GM10248 (cell line): ENCODE measurements at places on chromosomes 2 and 18.

- peak; percentile 24 for DNase-seq
Measured at GRCh38 chr2:173354073-173354581, 545 bp upstream of the CDCA7 start.

GRCh38 chr2:60569680-60570111 is 16.2 kb upstream of the BCL11A start:
- no peak for DNase-seq

DNA sequence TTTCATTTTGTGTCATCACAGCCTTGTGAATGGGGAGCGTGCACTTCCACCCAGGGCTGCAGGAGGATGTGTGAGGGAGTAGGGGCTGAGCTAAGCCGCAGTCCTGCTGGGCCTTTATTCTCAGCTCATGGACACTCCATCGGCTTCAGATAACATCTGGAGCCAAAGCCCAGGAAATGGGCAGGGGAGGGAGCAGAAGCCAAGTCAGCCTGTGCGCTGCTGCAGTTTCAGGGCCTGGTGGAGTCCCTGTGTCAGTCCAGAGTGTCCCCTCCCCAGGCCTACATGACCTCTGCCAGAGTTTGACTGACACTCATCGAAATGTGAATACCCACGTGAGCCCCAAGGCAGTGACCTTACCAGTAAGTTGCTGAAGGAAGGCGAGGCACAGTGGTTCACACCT is 242.2 kb downstream of the LOXHD1 start:
- DNase-seq: no peak

DNA sequence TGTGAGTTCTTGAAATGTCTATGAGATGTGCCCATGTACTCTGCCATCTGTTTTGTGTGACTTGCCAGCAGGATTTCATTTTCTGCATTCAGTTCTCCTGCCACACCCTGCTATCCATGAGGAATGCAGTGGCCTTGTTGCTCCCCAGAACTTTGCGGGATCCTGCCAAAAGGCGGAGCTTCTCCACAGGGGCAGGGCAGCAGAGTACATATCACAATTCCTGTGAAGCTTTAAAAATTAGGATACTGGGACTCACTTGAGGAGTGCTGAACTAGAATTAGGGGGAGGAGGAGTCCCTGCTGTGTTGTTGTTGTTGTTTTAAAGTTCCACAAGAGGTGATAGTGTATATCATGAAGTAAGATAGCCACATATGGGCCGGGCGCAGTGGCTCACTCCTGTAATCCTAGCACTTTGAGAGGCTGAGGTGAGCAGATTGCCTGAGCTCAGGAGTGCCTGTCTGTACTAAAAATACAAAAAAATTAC is 76.4 kb downstream of the TANC1 start:
- no peak for DNase-seq

GRCh38 chr2:159065891-159066290 is 97.5 kb downstream of the TANC1 start:
- DNase-seq: no peak

DNA sequence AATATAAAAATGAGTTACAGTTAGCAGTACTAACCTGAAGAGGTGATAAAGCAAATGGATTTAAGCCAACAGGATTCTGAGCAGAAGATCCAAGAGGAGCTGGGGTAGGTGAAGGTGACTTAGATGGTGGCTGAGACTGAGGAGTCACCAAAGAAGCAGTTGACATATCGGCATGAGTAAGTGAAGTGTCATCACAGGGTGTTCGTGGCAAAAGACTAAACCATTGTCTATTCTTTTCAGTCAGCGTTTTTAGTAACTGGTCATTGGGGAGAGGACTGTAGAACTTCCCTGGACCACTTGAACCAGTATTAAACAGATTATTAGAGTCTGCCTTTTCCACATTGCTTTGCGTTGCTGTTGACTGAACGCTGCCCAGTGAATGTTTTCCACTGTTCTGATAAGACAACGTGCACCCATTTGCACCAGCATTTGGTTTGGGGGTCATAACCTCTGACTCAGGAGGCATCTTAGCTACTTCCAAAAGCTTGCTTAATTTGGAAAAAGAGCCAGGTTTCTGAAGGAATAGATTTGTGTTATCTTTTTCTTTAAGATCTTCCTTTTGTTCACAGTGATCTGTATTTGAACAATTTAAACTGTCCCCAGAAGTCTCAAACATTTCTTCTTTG is 63.3 kb upstream of the WDSUB1 start:
- DNase-seq: no peak

- no peak for DNase-seq
Measured at GRCh38 chr2:186889101-186889879, 40.3 kb upstream of the ZSWIM2 start.

DNA sequence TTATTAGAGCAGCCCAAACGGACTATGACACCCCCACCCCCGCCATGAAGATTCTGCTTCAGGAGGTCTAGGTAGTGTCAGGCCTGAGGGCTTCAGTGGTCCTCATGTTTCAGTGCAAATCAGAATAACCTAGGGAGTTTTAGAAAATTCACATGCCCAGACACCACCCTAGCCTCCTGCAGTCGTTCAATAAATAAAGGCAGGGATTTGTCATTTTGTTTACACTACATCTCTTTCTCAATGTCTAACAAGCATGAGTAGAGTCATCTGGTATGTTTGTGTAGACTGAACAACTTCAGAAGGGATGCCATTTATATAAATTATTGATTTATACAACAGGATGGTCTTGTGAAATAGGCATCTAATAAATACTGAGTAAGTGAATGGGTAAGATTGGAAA is 112.1 kb upstream of the SERPINE2 start:
- no peak for DNase-seq

DNA sequence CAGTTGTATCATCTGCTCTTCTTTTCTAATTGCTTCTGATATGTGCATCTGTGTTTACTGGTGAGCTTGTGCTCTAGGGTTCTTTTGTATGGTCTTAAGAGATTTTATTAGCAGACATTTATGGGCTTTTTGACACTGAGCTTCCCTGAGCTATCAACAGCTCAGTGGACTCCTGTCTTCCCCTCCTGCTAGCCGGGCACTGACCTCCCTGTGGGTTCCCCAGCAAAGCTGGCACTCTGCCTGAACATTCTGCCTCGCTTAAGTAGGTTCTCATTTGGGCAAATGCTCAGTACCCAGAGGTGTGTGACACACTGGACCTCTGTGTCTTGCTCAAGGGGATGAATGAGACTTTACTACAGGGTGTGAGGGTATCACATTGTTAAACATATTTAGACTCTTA is 15.8 kb downstream of the TRAF3IP1 start:
- DNase-seq: no peak

GRCh38 chr18:3055186-3055728 is 42.3 kb upstream of the LPIN2 start:
- no peak for DNase-seq
